Activated CD4-positive, alpha-beta T cell treated with anti-CD3 and anti-CD28 coated beads, Interleukin-2, amount 10 ng/mL, durations not matched to agents 24 days and 14 days (primary cell): ENCODE measurements at places on chromosomes 5 and 9. TPM values are rescaled to one million over a fixed set of nuclear protein-coding genes. Genes with fewer than 3 reads are reported as not detected.
A peak's percentile ranks its signal among the peaks of the same experiment; 100 is the strongest.

The IFNK gene
- not detected in 2 replicates for total RNA-seq

The SUB1 gene
- total RNA-seq, result 403 and 404 TPM in 2 replicates

The NTNG2 gene
- 1.6 and 1.7 TPM in 2 replicates for total RNA-seq

- no peak for DNase-seq
Observed at GRCh38 chr9:107240260-107240659, 42.8 kb upstream of the RAD23B start.

GRCh38 chr5:154092356-154093141 is 53.8 kb downstream of the MFAP3 start:
- DNase-seq, result no peak

The IGIP gene
- 2.8 TPM in 2 replicates for total RNA-seq

The ZNF608 gene
- not detected in 2 replicates for total RNA-seq

DNA sequence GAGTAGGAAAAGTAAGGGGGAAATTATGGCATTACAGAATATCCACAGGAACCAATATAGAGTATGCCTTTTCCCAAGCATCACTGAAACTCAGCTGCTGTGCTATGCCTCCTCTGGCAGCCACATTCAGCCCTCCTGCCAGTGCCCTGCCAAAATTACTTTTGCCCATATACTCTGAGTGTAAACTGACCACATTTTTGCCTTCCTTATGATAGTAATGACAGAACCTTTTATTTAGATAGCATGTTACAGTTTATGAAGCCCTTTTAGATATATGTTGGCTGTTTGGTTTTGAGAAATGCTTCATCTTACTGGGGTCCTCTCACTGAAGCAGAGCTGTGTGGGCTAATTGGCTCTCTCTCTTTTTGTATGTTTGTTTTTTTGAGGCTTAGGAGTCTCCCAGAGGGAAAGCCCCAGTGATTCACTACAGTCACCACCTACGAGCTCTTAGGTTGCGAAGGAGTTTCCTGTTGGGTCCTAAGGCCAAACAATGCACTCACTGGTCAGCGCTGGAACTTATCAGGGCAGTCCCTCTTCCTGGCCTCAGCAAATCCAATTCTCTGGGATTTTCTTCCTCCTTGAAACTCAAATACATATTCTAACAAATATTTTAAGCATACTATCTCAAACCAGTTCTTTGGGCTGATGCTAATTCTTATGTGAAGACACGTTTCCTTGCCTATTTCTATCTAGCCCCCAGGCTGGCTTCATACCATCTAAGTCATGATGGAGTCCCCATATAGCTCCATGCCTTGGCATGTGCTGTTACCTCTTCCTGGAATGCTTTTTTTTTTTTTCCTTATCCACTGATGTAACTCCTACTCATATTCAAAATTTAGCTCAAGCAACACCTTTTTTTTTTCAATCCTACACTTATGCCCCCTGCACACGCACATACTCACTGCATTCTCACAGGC is 3.7 kb downstream of the PHF24 start:
- DNase-seq, result no peak

The PCDHB5 gene
- total RNA-seq, result not detected in 2 replicates

- no peak for DNase-seq
Observed at GRCh38 chr5:137778772-137779564, 24.8 kb upstream of the HNRNPA0 start.

The SLC44A1 gene
- total RNA-seq, result 2.5 and 2.9 TPM in 2 replicates

The KIF20A gene
- 18.0 and 19.7 TPM in 2 replicates for total RNA-seq

DNA sequence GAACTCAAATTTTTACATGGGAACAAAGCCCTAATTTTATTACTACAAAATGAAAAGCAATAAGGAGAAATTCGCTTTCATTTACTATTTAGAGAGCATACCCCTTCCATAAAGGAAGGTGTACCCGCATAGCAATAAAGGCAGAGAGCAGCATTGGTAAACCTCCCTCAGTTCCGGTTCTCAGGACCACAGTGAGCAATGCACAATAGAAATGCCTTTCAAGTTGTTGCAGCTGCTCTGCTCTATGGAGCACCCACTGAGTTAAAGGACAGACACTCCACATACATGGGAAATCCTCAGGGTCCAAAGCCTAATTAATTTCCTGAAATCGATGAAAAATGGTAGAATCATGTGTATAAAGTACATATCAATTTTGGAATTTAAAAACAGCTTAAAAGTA is 89.9 kb upstream of the MPDZ start:
- DNase-seq, result no peak

- peak; percentile 88 for DNase-seq
Observed at GRCh38 chr9:77475641-77476473, 172.3 kb downstream of the GNA14 start.

DNA sequence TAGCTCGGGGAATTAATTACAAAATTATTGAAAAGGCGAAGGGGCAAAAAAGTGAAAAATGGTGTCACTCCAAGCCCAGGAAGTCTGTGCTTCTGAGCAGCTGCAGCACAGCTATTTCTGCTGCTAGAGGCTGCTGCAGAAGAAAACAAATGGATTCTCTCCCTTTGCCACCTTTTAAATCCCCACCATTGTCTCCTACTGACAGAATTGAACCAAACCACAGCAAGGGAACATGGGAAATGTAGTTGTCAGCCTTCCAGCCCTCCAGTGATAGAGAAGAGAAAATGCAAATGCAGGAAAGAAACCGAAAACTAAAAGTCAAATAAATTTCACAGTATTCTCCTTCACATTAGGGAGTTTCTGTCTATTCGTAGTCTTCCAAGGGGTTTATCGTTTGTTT is 33.4 kb upstream of the CDC42SE2 start:
- DNase-seq, result no peak
